ENCODE measurements at places on chromosomes 4 and X. TPM values are rescaled to one million over a fixed set of nuclear protein-coding genes. Genes with fewer than 3 reads are reported as not detected.

- DNase-seq, result no peak
Measured at GRCh38 chr4:123352240-123352945, 44.2 kb upstream of the SPRY1 start.

- DNase-seq, result no peak
Measured at GRCh38 chr4:36532670-36533379, 251.4 kb downstream of the DTHD1 start.

- DNase-seq, result no peak
Measured at GRCh38 chr4:182231496-182231895, 11.7 kb upstream of the TENM3 start.

DNA sequence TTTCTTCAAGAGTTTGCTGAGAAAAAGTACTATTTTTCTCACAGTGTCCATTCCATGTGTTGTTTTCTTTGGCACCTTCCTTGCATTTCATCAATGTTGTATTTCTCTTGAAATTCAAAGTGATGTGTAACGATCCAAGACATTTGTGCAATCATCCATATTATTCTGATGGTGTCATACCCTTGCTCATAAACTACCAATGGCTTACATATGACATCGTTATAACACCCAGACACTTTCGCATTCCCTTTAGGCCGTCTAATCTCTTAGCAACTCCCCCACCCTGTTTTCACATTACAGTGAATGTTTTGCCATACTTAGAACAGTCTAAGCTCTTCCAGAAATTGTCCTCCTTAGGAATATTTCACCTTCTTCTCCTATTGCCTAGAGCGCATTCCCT, 1779.0 kb downstream of the PCDH7 start:
- no peak for DNase-seq

GRCh38 chr4:76755756-76756155, 142.2 kb downstream of the SOWAHB start:
- DNase-seq, result no peak

GRCh38 chrX:72349190-72349589, 43.5 kb upstream of the CITED1 start:
- no peak for DNase-seq

DNA sequence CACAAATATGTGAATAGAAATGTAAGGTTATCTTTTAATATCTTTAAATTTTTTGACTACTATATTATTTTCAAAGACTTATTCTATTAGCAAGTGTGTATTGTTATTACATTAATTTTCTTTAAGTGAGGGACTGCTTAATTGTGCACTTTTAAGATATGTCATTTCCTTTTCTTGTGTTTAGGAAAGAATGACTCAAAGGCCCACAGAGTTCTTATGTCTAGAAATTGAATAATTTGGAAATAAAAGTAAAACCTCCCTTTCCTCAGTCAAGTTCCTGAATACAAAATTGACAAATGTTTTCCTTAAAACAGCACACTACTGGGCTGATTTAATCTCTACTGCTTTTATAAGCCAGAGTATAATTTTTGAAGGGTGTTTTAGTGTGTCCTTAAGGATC, 169.7 kb downstream of the TMEM47 start:
- no peak for DNase-seq

DNA sequence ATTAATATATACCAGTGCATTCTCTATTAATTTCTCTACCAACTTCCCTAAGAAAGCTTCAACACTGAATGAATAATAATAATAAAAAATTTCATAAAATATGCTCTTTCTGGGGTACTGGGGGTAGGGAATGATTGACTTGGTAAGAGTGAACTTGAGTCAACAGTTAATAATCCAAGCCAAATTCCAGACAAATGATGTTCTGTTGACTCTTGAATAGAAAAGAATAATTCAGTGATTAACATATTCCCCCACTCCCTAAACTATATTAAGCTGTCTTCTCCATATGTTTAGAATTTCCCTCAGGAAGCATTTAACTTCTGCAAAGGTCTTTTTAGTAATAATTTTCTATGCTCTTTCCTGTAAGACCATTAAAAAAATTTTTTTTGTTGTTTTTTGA, 12.3 kb downstream of the PGRMC2 start:
- no peak for DNase-seq

GRCh38 chr4:97073194-97073593, 1070.1 kb downstream of the STPG2 start:
- no peak for DNase-seq

DNA sequence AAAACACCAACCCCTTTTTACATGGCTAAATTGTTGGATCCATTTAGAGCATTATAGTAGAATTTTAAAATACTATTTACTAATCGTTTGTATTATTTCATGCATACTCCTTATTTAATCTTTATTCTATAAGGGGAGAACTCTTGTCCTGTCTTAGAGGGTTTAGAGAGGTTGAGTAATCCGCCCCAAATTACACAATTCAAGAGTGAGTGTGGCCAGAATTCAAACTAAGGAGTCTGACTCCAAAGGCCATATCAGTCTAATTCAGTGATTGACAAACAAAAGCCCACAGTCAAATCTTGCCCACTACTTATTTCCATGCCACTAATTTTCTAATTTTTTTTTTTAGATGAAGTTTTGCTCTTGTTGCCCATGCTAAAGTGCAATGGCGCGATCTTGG, 33.7 kb upstream of the NEIL3 start:
- DNase-seq, result no peak

GRCh38 chr4:52926196-52926974, 64.3 kb downstream of the RASL11B start:
- DNase-seq, result no peak

- DNase-seq, result peak; percentile 11
Measured at GRCh38 chr4:36317721-36318120, 36.3 kb downstream of the DTHD1 start.

Gene ARHGAP4
- 54.6 TPM for polyA plus RNA-seq

Gene TEX13D
- not detected for polyA plus RNA-seq

Gene NEXMIF
- polyA plus RNA-seq, result not detected

Gene FAM184B
- polyA plus RNA-seq, result not detected

Gene CXCR3
- 31.1 TPM for polyA plus RNA-seq

Gene UGT2B15
- polyA plus RNA-seq, result not detected
